ENCODE measurements at places on chromosomes 7 and 10.

DNA sequence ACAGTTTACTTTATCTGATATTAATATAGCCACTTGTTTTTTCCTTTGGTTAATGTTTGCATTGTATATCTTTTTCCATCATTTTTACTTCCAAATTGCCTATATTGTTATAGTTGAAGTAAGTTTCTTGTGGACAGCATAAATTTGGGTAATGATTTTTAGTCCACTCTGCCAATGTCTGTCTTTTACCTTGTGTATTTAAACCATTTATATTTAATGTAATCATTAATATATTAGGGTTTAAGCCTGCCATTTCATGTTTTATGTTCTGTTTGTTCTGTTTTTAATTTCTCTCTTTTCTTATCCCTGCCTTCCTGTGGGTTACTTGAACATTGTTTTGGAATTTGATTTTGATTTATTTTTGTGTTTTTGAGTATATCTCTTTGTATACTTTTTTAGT, 12.8 kb upstream of the NOD1 start:
- DNase-seq = no peak

DNA sequence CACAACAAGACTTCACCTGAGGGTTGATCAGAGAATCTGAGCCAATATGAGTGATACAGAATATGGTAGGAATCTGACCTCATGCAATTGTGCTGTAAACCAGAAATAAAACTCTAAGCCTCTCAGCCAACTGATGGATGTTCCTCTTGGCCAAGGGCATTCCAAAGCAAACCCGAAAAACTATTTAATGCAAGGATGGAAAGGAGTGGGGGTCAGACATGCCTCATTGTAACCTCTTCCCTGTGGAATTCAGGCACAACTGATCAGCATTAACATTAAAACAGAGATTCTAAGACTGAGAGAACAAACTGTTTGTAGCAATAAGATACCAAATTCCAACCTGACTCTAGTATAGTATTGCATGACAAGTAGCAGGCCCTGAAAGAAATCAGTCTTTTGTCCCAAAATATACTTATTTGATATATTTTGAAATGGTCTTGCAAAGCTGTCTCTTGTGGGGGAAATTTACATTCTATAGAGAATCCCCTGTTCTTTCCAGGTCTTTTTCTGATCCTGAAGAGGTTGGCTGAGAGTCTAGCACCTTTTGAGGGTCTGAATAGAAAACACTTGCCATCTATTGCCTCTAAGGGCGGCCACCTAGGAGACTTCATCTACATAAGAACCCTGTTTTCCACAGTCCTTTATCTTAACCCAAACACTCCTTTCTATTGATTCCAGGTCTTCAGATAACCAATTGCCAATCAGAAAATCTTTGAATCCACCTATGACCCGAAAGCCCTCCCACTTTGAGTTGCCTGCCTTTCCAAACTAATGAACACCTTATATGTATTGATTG, 50.4 kb upstream of the WDR11 start:
- no peak for DNase-seq

- no peak for DNase-seq
Observed at GRCh38 chr7:115146148-115146547, 224.3 kb downstream of the MDFIC start.

DNA sequence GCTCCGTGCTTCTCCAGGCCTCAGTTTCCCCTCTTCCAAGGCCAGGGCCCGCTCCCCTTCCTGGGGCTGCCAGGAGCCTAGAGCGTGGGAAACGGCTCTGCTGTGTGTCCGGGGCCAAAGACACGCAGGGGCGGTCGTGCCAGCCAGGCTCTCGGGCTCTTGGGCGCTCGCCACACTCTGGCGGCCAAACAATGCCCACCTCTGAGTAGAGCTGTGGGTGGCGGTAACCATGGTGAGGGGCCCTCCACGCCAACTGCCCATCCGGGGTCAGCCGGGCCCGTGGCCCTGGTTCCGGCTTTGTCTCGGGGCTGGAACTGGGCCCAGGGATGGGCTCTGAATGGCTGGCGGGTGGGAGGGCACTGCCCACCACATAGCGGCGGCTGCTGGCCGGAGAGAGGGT, 16.0 kb downstream of the GRIFIN start:
- DNase-seq = no peak

DNA sequence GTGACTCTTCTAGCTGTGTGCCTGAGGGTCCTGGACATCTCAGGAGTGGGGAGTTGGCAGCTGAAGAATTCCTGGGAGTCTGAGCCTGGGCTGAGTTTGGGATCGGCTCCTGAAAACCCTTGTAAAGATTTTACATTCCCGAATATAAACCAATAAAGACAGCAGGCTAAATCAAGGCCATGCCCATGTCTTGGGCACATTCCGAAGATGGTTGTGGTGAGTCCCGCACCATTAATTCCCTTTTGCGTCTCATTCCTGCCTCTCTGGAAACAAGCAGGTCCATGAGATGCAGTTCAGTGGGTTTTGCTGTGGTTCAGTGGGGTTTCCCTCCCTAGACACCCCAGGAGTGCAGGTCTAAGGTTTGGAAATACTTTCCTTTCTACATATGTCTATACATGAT, 90.9 kb downstream of the COL26A1 start:
- DNase-seq = no peak

DNA sequence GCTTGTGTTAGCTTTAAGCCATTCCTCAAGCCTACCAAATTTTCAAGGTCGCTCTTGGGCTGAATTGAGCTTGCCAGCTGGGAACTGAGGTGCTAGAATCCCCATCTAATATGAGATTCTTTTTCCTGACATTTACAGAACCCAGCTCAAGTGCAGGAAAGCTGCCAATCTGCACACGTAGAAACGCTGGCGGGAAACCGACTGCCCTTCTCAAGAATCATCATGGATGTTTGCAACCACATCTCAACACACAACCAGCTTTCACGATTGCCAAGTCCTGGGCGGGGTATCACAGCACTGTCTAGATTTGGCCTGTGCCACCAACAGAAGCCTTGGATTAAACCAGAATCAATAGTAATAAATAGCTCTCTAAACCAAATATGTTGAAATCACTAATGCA, 203.7 kb downstream of the DIP2C start:
- no peak for DNase-seq

DNA sequence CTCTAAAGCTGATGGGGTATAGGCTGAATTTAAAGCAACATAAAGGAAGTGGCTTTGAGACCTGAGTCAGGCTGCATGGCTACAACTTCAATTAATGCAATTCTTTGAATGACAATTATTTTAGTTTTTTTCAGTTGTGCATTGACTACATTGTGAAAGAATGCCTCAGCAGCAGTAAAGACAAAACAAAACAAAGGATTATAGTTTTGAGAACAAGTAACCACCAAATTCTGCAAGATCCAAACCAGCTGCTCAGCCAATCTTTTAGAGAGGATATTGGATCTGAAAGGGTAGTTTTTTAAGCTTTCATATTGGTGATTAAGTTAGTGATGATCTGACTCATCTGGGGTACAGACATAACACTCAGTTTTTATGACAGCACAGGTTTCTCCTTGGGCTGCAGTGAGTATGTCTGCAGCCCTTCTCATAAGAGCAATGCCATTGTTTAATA, 40.6 kb upstream of the ABCA13 start:
- DNase-seq = no peak

GRCh38 chr7:66664590-66665293, 36.1 kb downstream of the KCTD7 start:
- DNase-seq = no peak

- DNase-seq = no peak
Observed at GRCh38 chr7:155935005-155935557, 122.8 kb upstream of the SHH start.

DNA sequence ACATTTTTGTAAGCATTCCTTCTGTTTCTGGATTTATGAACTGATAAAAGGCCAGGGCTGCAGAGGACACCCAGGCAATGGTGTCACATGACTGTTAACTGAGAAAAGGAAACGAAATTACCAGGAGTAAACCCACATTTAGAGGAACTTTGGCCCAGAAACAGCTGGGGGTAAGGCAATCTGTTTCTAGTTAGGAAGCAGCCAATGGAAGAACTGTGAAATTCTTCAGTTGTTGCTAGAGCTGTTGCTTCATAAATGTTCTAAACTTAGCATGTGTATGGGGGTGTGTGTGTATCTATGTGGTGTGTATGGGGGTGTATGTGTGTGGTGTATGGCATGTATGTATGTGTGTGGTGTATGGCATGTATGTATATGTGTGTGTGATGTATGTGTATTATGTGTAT, 11.8 kb upstream of the PDCD4 start:
- DNase-seq = no peak

DNA sequence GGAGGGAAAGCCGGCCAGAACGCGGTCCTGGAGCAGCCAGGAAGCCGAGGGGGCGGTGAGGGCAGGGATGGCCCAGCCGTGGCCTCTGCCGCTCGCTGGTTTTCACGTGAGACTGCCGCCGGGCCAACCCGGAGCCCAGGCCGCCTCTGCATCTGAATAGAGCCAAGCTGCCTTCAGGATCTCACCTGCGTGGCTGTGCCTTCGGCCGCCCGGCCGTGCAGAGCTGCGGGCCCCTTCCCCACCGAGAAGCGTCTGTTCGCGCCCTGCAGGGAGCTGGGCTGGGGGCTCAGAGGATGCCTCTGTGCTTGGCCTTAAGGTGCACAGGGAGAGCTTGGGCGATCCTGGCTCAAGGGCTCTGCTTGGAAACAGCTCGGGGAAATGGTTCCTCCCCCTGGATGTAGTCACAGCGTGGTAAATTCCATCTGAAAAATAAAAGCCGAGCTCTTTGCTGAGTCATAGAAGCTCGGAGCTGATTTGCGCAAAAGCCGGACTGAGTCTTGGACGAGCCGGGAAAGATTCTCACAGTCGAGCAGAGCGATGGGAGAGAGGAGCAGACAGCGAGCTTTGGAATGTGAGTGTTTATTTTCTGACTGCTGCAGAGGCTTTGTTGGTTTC, at the start of gene JAKMIP3:
Gene JAKMIP3, plus strand, starts transcription at position 456 of the 615 bp plus-strand sequence. CDS start 38,863 bp downstream, outside the sequence.
- no peak for DNase-seq

- DNase-seq = no peak
Observed at GRCh38 chr10:7193369-7193768, 217.5 kb downstream of the SFMBT2 start.

GRCh38 chr7:148986742-148987009, 41.6 kb downstream of the PDIA4 start:
- no peak for DNase-seq

DNA sequence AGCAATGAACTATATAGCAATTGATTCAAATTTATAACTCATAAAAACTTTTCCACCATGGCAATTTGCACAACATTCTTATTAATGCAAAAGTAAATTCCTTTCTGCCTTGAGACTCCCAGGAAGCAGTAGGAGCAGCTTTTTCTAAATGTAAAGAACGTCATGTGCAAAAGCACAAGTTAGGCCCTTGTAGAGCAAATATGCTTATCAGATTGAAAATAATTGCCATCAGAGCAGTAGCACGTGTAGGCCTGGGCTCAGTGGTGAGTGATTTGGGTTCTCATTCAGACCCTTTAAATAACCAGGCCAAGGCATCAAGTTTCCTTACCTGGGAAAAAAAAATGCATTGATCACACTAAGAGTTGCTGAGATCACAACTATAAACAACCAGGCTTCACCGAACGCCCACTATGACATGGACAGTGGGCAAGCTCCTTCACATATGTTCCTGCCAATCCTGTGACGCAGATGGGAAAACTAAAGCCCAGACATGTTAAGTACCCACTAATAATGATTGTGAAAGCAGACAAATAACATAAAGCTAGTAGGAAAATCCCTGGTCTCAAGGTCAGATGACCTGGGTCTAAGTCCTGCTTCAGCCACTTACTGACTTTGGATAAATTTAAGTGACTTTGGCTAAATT, 22.1 kb upstream of the SAR1A start:
- DNase-seq = no peak

DNA sequence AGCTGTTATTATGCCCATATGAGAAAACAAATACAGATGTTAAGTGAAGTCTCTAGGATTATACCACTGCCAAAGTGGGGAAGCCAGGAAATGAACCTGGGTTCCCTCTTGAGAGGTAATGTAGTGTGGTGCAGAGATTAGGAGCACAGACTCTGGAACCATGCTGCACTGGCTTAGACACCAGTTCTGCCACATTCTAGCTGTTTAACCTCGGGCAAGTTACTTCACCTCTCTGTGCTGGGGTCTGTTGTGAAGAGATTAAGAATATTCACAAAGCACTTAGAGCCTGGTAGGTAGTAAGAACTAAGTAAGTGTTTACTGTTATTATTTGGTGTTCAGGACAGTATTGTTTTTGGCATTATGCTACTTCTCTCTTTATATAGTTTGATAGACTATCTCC, 41.9 kb downstream of the PDE6C start:
- DNase-seq = no peak

GRCh38 chr7:41711283-41712064, 8.6 kb upstream of the INHBA start:
- no peak for DNase-seq

DNA sequence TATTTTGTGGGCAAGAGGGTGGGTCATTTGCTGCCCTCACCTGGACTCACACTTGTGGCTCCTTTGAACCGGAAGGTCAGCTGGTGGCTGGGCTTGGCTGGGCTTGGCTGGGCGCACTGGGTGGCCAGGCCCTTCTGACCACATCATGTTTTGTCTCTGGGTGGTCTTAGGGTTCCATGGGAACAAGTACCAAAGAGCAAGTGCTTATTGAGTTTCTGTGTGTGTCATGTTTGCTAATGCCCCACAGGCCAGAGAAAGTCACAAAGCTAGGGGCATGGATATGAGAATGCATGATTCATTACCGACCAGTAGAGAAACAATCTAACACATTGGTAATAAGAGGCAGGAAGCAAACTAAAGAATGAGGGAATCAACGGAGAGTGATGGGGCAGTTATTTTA, 33.6 kb upstream of the NRP1 start:
- no peak for DNase-seq

DNA sequence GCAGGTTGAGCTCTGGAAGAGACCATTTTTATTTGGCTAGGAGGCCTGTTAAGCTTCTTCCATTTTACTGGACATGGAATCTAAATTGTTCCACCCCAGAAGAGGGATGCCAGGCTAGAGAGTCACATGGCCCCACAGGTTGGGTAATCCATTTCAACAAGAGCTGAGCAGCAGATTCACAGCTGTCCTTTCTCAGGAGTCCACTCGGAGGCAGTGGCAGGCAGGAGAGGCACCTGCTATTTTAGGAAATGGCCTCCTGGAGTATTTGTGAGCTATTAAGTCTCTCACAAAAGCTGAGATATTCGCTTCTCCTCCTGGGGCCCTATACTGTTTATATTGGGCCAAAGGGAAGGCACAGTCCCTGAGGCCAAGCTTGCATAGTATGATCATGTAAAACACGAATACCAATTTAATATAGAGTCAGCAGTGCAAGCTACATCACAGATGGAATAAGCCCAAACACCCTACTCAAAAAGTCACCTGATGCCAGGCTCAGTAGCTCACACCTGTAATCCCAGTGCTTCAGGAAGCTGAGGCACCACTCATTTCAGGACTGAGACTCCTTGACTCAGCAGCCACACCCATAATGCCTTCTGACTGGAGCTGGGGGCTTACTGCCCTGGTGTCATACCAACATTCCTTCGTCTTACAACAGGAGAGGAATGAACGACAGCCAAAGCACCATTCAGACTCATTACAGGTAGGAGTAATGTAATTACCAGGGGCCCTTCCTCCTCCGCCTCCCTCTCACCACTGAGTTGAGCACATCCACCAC, 124.1 kb downstream of the LMBR1 start:
- no peak for DNase-seq

GRCh38 chr10:32150532-32151101, 94.4 kb upstream of the KIF5B start:
- no peak for DNase-seq

GRCh38 chr10:79415736-79416577, 29.5 kb downstream of the ZCCHC24 start:
- no peak for DNase-seq

GRCh38 chr7:44471850-44472249, 18.6 kb downstream of the NUDCD3 start:
- DNase-seq = no peak

- no peak for DNase-seq
Observed at GRCh38 chr7:364536-364935, 74.6 kb downstream of the FOXL3 start.

Data from activated CD4-positive, alpha-beta T cell treated with anti-CD3 and anti-CD28 coated beads for 24 hours (primary cell).